H9 (cell line): ENCODE measurements at places on chromosomes 16 and 17.

DNA sequence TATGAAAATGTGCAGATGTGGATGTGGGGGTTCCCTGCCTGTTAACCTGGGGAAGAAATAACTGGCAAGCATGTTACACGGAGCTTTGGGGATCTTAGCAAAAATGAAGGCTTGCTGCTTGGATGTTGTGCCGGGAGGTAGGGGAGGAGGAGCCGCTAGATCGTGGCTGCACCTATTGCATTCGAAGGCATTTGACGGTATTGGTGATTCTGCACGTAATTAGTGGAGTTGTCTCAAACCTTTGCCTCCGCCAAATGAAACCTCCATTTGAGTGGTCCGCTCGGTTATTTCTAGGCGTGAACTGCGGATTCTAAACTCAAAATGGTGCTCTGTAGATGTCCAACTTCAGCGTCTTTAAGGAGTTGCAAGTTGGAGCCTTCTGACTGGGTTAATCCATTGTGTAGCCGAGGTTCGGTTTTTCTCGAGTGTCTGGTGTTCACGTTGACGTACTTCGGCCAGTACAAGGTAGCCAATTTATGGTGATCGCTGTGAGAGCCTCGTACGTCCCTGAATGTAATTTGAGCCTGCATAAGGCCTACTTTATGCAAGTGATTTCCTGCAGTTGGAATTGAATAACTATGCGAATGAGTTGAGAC, 1.5 kb downstream of the TNRC6C start:
- DNase-seq, result peak; percentile 57

GRCh38 chr17:16383216-16383615, 2.3 kb downstream of the UBB start:
- DNase-seq, result no peak

GRCh38 chr17:40447806-40448205, 4.6 kb downstream of the IGFBP4 start:
- DNase-seq, result no peak

- DNase-seq, result no peak
Measured at GRCh38 chr17:75387771-75388170, 17.7 kb downstream of the GRB2 start.

DNA sequence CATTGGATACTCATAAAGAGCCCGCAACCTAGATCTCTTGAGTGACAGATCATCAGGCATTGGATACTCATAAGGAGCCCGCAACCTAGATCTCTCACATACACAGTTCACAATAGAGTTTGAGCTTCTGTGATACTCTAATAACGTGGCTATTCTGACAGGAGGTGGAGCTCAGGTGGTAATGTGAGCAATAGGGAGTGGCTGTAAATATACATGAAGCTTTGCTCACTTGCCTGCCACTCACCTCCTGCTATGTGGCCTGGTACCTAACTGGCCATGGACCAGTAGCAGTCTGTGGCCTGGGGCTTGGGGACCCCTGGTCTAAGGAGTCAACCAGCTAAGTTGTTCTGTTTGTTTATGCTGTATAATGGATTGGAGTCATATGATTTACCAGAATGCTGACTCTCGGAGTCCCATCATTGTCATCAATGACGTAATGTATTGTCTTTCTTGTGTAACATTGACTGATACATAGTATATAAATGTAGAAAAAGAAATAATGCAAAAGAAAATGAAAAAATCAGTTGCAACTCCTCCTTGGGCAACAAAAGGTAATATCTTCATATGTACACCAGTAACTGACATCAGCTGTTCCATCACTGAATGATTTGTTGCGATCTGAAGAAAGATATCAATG, 17.5 kb downstream of the ABCA9 start:
- DNase-seq, result no peak
